ENCODE measurements at places on chromosomes 1 and 21.

DNA sequence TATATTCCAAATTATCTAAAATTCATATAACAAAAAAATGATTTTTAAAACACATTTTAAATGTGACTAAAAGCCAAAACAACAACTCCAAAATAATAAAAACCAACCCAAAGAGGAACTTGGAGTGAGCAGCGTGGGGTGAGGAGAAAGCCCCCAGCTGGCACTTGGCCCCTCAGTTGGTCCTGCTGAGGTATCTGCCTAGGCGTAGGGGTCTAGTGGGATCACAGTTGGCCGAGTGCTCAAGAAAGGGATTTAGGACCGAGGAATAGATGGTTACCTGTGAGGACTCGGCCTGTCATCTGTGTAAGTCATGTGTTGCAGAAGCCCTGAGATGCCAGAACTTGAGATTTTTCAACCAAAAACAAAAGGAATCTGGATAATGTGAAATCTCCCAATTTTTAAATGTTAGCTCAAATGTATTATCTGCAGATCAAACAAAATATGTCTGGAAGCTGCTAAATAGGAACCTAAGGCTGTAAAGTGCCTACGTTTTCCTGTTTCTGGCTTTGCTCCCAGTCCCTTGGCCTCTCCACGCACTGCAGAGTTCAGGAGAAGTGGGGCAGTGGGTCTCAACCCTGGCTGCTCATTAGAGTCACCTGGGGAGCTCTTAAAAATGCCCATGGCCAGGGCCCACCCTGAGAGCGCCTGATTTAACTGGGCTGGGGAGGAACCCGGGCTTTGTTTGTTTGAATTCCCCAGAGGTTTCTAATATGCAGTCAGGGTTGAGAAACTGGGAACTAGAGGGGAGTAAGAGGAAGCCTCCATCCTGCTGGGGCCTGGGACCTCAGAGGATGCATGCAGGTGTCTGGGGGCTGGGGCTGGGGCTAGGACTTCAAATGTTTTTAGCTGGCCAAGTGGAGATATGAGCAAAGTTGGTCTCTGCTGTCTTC, 38.5 kb upstream of the LDLRAP1 start:
- H3K4me1 ChIP-seq: peaks cover 10% of the 10 kb centered on the region
- DNase-seq: no peak
- no peak overlapping the region for H3K27ac ChIP-seq

GRCh38 chr1:217332431-217333065, 298.3 kb downstream of the GPATCH2 start:
- no peaks in the 10 kb centered on the region for H3K36me3 ChIP-seq
- DNase-seq: no peak
- no peaks in the 10 kb centered on the region for H3K4me1 ChIP-seq
- H3K27me3 ChIP-seq: no peaks in the 10 kb centered on the region

- no peaks in the 10 kb centered on the region for H3K27me3 ChIP-seq
- no peak for DNase-seq
- H3K36me3 ChIP-seq: no peaks in the 10 kb centered on the region
- H3K4me3 ChIP-seq: no peak overlapping the region
Measured at GRCh38 chr1:84374991-84375696, 23.1 kb upstream of the DNASE2B start.

DNA sequence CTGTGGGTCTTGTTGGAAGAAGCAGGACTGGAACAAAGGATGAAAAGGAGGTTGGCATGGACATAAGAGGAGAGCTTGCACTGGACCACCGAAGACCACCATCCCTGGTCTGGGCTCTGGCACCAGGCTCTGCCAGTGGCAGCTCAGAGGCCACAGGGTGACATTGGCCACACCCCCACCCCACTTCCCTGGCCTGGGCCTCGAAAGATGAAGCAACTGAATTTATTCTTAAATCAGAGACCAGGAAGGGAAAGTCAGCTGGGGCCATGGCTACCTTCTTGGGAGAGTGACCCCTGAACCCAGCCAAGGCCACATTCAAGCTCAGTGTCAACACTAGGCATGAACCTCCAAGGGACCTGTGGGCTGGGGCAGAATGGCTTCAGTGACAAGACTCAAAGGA, 4.0 kb downstream of the KLHDC7A start:
- no peak overlapping the region for H3K27ac ChIP-seq
- peaks cover 31% of the 10 kb centered on the region for H3K27me3 ChIP-seq
- H3K36me3 ChIP-seq: no peaks in the 10 kb centered on the region
- no peak for DNase-seq

GRCh38 chr1:42938645-42939615, 19.7 kb downstream of the SLC2A1 start:
- no peaks in the 10 kb centered on the region for H3K27me3 ChIP-seq
- H3K4me1 ChIP-seq: peaks cover 88% of the 10 kb centered on the region
- peak overlapping the region; percentile 91 for H3K27ac ChIP-seq
- peaks cover 88% of the 10 kb centered on the region for H3K36me3 ChIP-seq
- no peak for DNase-seq
- H3K4me3 ChIP-seq: peak overlapping the region; percentile 84

- H3K4me3 ChIP-seq: no peak overlapping the region
- DNase-seq: no peak
- H3K36me3 ChIP-seq: peaks cover 54% of the 10 kb centered on the region
- H3K27ac ChIP-seq: peak overlapping the region; percentile 31
Measured at GRCh38 chr21:32599526-32599925, 12.7 kb downstream of the CFAP298 start.

DNA sequence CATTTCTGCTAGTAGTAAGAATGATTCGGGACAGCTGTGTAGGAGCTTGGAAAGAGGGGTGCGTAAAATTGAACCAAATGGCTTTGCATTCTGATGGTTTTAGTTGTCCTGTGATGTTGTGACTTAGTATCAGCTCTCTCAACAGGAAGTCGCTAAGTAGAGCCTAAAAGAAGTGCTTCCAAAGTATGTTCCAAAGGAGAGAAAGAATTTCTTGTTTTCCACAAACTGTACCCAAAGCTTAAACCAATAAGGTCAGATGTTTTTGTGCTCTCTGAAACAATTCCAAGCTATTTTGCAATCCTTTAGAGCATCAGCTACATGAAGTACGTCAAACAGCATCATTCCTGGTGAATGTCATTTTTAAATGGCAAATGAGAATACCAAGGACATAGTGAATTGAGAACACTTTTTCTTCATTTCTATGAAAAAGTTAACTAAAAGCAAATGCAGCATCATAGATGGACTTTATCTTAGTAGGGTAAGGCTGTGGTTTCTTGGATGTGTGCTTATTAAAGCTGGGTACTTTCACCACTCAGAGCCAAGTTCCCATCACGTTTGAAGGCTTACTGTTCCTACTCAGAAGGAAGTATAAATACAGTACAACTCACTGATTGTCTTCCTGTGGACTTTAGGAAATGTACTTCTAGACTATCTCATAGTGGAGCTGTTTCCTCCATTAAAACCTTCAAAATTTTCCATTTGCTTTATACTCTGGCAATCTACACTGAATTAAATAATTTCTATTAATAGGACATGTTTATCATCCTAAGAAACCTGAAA, 148.6 kb downstream of the C1orf21 start:
- no peaks in the 10 kb centered on the region for H3K36me3 ChIP-seq
- H3K27me3 ChIP-seq: no peaks in the 10 kb centered on the region
- no peak overlapping the region for H3K27ac ChIP-seq
- DNase-seq: no peak
- peaks cover 3% of the 10 kb centered on the region for H3K4me1 ChIP-seq
- no peak overlapping the region for H3K4me3 ChIP-seq

GRCh38 chr1:45643321-45643720, 19.5 kb upstream of the CCDC17 start:
- peak overlapping the region; percentile 24 for H3K27ac ChIP-seq
- H3K36me3 ChIP-seq: peaks cover 50% of the 10 kb centered on the region
- peaks cover 4% of the 10 kb centered on the region for H3K4me1 ChIP-seq
- H3K27me3 ChIP-seq: no peaks in the 10 kb centered on the region
- H3K4me3 ChIP-seq: no peak overlapping the region
- DNase-seq: no peak

DNA sequence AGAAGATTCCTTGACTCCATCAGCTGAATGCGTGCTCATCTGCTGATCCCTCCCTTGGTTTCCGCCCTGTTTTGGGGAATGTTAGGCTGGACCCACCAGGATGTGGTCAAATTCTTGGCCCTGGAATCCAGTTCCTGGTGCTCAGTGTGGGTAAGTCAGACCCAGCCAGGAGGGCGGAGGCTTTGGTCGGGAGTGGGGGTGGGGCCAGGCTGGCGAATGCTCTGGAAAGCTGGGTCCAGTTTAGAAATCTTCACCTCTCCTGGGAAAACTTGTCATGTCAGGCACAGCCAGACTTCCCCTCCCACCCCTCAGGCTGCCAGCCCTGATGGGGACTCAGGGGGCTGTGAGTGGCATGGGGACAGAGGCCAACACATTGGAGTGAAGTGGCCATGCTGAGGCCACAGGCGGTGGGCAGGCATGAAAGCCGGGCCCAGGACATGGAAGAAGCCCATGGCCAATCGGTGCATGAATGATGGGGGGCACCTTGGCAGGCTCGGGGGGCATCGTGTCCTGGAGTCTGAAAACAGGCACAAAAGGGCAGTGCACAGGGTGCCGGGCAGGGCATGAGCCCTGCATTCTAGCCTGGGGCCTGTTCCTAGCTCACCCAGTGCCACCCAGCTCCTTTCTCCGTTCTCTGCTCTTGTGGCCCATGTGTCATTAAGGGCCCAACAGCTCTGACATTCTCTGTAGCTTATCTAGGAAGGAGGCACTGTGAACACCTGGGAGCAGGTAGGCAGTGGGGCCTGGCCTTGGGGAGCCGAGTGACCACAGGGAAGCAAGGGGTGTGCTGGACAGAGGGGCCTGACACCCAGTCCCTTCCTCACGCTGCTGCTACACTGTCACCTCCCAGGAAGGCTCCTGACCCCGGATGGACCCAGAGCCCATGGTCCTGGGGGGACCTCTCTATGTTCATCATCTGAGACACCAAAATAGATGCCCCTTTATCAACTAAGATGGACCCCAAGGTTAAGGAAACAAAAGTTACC, 14.6 kb upstream of the PADI1 start:
- peaks cover 39% of the 10 kb centered on the region for H3K27me3 ChIP-seq
- no peak overlapping the region for H3K4me3 ChIP-seq
- no peak overlapping the region for H3K27ac ChIP-seq
- H3K36me3 ChIP-seq: no peaks in the 10 kb centered on the region
- H3K4me1 ChIP-seq: peaks cover 2% of the 10 kb centered on the region

- H3K27ac ChIP-seq: no peak overlapping the region
- no peaks in the 10 kb centered on the region for H3K27me3 ChIP-seq
- H3K4me3 ChIP-seq: no peak overlapping the region
- H3K36me3 ChIP-seq: no peaks in the 10 kb centered on the region
- H3K4me1 ChIP-seq: no peaks in the 10 kb centered on the region
- no peak for DNase-seq
Measured at GRCh38 chr1:56363007-56363770, 216.2 kb downstream of the PLPP3 start.

DNA sequence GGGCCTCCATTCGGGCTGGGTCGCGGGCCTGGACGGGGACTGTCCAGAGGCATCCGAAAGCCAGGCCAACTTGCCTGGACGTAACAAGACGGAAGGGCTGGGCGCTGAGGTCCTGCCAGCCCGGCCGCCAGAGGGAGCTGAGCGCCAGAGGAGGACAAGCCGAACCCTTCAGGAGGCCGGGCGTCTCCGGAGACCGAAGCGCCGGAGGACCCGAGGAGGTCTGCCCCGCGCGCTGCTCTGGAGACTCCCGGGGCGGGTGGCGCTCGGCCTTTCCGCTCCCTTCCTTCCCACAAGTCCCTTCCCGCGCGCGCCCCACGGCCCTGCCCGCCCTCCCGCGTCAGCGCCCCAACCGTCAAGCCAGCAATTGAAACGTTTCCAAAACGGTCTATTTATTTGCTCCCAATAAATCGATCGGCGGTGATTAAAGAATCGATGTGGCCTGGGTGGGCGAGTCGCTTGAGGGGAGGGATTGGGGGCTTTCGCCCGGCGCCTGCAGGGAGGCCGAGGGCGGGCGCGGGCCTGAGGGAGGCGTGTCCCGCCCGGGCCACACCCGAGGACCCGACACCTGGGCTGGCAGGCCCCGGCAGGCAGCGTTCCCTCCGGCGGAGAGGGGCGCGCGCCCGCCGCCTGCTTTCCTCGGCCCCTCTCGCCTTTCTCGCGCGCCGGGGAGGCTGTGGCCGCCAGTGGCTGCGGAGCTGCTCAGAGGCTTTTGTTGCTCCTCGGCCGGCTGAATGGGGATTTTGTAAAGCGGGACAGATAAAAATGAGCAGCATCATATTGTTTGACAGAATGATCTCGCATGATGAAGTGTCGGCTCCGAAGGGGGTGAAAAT, 5.2 kb upstream of the FOXD3 start:
- H3K4me1 ChIP-seq: peaks cover 9% of the 10 kb centered on the region
- peak overlapping the region; percentile 59 for H3K4me3 ChIP-seq
- H3K36me3 ChIP-seq: peaks cover 42% of the 10 kb centered on the region
- H3K27me3 ChIP-seq: peaks cover 61% of the 10 kb centered on the region
- no peak for DNase-seq

DNA sequence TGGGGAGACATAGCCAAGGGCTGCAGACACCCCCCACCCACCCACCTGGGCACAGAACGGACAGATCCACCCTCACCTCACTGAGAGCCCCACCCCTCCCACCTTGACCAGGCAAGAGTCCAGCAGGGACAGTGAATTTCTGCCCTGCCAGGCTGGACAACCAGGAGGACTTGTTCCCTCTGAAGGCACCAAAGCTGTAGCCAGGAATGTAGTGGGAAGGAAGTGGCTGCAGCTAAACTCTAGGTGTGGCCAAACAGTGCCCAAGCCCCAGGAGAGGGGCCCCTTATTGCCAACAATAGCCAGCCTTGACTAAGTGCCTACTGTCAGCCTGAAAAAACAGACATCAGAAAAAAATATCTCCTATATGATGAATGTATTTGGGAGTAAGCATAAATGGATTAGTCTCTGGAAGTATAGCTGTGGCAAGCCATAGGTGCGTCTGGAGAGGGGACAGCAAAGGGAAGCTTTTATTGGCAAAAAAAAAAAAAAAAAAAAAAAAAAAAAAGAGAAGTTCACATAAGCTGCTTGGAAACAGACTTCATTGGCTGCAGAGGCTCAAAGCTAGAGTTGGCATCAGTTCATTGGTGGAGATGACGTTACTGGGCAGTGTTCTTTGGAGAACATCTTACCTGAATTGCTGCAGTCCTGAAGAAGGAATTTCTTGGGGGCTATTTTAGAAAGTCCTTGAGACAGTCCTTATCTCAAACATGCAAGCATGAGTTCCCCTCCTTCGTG, 64.1 kb upstream of the TMEM51 start:
- peaks cover 3% of the 10 kb centered on the region for H3K4me1 ChIP-seq
- no peak overlapping the region for H3K27ac ChIP-seq
- DNase-seq: no peak

- no peak overlapping the region for H3K27ac ChIP-seq
- H3K27me3 ChIP-seq: no peaks in the 10 kb centered on the region
- H3K4me3 ChIP-seq: no peak overlapping the region
- no peaks in the 10 kb centered on the region for H3K4me1 ChIP-seq
- no peak for DNase-seq
Measured at GRCh38 chr1:67350783-67351182, 43.1 kb downstream of the IL12RB2 start.

GRCh38 chr1:11793819-11794218, 11.9 kb downstream of the MTHFR start:
- DNase-seq: no peak
- no peak overlapping the region for H3K27ac ChIP-seq
- H3K36me3 ChIP-seq: peaks cover 26% of the 10 kb centered on the region
- no peak overlapping the region for H3K4me3 ChIP-seq

Measured in effector memory CD8-positive, alpha-beta T cell (primary cell).